Activated CD4-positive, alpha-beta T cell treated with anti-CD3 and anti-CD28 coated beads for 24 hours (primary cell): ENCODE measurements at places on chromosomes 5 and 9.

GRCh38 chr9:7336356-7337065 lies 463.1 kb downstream of the DMAC1 start:
- DNase-seq = no peak

DNA sequence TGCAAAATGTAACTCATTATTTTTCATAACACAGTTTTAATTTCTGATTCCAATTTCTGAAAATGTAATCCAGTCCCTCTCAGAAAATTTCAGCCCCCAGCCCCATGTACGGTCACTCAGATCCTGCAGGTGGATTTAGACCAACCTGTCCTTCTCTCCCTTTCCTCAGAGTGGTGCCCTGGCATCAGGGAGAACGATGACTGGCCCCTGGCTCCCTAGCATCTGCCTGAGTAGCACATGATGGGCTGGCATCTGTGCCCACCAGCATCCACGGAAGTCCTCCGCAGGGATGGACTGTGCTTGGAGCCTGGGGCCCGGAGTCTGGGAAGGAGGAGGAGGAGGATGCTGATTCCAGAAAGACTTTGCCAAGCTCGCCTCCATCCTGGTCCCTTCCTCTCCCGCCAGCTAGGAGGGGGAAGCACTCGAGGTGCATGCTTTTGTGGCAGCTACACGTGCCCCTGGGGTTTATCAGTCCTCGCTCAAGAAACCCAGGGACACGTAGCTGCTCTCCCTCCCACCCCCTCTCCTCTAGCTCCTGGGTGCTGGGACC lies 54.4 kb upstream of the RUFY1 start:
- DNase-seq = no peak

- no peak for DNase-seq
These were observed 50.4 kb downstream of the MAST4 start for GRCh38 chr5:66646570-66646969.

GRCh38 chr5:58499941-58500340 lies 8.7 kb downstream of the GAPT start:
- no peak for DNase-seq

GRCh38 chr5:138438003-138438723 lies 694 bp upstream of the REEP2 start:
- DNase-seq = no peak

- DNase-seq = no peak
These were observed 41.4 kb upstream of the RUSC2 start for GRCh38 chr9:35448496-35448895.

DNA sequence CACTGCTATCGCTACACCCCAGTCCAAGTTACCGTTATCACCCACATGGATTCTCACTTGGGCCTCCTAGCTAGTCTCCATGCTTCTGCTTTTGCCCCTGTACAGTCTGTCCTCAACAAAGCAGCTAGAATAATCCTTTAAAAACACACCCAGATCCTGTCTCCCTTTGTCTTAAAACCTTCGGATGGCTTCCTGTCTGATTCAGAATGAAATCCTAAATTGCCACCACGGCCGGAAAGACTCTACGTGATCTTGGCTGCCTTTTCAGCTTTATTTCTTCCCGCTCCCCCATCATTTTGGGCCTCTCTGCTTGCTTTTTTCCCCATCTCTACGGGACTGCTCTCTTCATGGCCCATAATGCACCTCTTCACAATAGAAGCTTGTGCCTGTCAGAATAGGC lies 33.4 kb downstream of the GDNF start:
- no peak for DNase-seq

- no peak for DNase-seq
These were observed 88.3 kb downstream of the SLC38A9 start for GRCh38 chr5:55623789-55624188.

DNA sequence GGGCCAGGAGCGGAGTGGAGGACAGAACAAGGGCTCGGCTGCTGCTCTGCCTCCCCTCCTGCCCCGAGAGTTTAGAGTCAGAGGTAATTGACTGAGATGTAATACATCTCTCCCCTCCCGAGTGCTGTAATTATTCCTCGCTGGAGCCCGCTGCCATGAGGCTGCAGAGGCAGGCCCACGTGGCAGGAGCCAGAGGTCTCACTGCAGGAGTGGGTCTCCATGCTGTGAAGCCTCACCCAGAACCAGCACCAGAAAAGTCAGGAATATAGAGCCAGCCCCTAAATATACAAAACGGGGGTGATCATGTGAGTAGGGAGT lies 2.5 kb downstream of the FAM163B start:
- no peak for DNase-seq

- DNase-seq = no peak
These were observed 23.9 kb downstream of the ADGRD2 start for GRCh38 chr9:124474151-124474550.

DNA sequence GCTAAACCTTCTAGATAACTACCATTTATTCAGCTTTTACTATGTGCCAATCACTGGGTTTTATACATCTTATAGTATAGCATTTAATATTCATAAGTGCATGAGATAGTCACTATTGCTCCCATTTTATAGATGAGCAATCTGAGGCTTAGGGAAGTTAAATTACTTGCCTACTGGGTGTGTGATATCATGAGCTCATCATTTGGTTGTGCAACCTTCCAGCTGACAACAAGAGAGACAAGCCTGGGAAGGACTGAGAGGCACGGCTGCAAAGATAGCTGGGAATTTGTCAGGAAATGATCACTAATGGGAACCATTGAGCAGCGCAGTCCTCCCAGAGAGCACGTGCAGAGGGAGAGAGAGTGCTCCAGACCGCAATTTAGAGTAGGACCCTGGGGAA lies 481.6 kb upstream of the KIF2A start:
- no peak for DNase-seq

- no peak for DNase-seq
These were observed 359.0 kb upstream of the DMAC1 start for GRCh38 chr9:8158574-8158973.

DNA sequence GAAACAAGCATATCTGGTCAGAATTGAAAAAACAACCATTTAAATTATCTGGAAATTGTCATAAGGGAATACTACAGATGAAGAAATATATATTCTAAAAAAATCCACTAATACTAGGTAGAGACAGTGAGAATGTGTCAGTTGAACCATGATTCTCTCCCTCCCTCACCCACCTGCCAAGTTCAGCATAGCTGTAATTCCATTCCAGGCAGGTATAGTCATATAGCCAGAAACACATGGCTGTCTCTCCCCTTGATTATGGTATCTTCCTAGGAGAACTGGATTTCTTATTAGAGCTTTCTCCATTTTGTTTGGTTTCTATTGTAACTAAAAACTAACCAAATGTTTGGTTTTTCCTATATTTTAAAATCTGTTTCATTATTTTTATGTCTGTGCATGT lies 509.2 kb downstream of the CDH10 start:
- DNase-seq = no peak

DNA sequence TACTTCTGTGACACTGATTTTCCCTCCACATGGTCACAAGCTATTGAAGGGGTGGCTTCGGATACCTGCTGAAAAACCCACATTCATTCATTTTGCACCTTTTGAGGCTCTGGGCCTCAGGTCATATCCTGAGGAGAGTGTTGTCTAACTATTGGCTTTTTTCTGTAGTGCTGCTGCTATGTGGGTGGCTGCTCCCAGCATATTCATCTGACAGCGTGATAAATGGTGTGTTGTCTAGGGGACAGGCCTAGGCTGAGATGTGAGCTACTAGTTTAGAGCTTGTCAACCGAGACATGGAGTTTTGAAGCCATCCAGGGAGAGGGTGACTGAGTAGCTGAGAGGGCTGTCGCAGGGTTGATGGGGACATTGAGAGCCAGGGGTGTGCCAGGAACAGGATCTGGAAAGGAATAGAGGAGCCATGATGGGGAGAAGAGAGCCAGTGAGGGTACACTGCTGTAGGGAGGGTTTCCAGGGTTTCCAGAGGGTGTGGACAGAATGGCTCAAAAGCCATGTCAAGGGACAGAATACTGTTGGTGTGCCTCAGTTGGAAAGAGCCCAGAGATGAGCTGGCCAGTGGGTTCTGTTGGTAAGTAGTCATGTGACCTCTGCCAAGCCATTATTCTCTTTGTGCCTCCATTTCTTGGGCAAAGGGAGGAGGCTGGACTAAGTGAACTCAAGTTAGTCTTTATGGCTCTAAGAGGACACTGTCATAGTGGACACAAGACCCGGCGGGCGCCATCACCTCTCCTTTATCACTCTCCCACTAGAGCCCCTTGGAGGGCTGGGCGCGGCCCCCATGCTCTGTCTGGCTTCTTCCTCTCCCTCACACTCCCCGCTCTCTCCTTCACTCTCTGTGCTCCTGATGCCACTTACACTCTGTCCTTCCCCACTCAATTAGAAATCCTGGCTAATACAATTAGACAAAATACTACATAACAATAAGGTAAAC lies 19.9 kb downstream of the ADCY2 start:
- DNase-seq = no peak

- no peak for DNase-seq
These were observed 680 bp downstream of the SELENOP start for GRCh38 chr5:42810834-42811590.

- DNase-seq = no peak
These were observed 401.8 kb downstream of the ARHGEF28 start for GRCh38 chr5:74027732-74028338.

DNA sequence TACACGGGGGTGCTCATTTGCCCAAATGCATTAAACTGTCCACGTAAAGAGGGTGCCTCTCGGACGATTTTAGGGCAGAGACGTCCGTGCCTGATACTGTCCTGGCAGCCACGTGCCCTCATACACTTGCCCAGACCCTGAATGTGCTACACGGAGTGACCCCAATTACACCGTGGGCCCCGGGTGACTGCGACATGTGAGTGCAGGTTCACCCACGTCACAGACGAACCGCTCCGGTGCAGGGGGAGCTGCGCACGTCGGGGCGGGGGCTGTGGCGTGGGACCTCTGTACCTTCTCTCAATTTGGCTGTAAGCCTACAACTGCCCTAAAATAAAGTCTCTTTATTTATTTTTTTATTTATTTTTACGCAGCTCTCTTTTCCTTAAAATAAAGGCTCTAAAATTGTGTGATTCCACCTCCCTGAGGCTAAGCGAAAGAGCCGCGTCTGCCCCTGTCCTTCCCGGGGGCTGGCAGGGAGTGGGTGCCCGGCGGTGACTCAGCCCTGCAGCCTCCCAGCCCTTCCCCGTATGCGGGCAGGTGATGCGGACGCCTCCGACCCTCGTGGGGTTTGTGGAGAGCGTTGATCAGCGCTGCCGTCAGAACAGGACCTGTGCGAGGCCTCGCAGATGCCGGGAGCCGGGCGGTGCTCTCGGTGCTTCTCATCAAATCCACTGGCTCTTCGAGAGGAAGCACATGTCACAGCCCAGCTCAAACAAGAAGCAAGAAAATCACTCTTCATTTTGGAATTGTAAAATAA lies 9.2 kb upstream of the EGFL7 start:
- no peak for DNase-seq

- DNase-seq = no peak
These were observed 312.1 kb upstream of the CDH18 start for GRCh38 chr5:20300110-20300509.

DNA sequence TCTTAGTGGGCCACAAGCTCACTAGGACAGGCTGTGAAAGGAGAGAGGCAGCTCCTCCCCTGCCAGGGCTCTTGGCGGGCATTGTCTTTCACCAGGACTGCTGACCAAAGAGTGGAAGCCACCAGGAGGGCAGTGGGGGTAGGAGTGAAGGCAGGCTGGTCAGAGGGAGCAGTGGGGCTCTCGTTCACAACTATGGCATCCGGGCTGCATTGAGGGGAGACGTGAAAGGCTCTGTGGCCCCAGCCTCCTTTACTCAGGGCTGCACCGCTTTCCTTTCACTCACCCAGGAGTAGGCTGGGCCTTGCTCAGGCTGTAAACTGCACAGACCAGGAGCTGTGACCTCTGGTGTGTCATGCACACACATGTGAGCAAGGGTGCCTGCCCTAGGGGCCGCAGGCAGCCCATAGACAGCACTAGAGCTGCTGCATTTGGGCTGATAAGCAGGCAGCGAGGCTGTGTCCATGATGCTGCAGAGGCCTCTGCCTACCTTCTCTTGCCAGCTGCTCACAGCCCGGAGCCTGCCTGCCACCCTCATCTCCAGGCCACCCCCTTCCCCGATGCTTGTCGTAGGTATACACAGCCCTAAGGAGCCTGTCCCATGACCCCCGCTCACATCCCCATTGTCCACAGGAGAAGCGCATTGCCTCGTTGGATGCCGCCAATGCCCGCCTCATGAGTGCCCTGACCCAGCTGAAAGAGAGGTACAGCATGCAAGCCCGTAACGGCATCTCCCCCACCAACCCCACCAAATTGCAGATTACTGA lies 130.4 kb downstream of the DAB2IP start:
- DNase-seq = no peak
